ENCODE measurements at places on chromosomes 11 and 22. TPM values are rescaled to one million over a fixed set of nuclear protein-coding genes. Genes with fewer than 3 reads are reported as not detected.

PGA4 gene
- not detected for total RNA-seq

APOA1 gene
- not detected for total RNA-seq

KCNQ1OT1 gene
- total RNA-seq, result 1.7 TPM

DNA sequence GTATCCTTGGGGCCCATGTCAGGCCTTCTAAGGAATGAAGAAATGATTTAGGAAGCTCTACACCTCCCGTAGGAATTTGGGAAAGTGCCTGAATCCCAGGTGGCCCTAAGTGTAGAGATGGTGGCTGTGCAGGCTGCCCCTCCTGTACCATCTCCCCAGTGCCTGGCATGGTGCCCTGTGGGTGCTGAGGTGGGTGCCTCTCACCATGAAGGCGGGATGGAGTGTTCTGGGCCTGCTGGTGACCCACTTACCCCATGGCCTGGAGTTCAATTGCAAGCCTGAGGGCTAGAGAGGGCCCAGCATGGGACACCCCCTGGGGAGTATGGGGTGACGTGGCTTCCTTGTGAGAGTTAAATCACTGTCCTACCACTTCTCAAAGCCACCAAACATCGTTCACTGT, 19.8 kb downstream of the SAMM50 start:
- no peak for DNase-seq

- DNase-seq, result no peak
These were observed 733 bp upstream of the GRAMD1B start for GRCh38 chr11:123429336-123429735.

DNA sequence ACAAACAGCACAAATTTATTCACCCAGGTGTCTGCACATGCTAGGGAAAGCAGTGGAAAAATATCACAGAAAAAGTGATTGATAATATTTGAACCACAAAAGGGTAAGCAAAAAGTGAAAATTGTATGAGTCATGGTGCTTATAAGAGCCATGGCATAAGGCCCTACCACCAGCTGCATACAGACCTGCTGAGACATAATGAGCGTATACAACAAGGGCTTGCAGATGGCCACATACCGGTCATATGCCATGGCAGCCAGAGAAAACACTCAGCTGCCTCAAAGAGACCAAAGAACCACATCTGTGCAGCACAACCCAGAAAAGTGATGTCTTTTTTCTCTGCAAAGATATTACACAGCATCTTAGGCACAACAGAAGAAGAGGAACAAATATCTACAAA, 71.4 kb upstream of the OR9G4 start:
- no peak for DNase-seq

GRCh38 chr22:22767876-22768602, 119.6 kb upstream of the IGLL5 start:
- DNase-seq, result peak; percentile 16

DNA sequence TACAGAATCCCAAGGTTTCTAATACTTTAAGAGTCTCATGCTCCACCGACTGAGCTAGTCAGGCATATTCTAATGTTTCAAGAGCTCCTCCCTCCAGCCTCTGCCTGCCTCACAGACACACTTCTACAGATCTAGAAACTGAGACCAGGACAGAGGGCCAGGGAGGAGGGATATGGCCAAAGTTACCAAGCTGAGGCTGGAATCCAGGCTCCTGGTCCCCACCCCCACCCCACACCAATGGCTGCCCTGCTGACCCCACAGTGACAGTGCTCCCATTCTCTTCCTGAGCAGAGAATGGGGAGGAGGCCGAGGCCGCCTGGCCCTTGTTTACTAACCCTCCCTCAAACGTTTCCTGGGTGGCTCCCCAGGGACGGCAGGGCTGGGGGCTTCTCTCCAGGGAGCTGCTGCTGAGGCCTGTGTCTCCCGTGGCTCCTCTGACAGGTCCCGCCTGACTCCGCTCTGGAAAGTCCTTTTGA, 2.2 kb downstream of the PLEKHB1 start:
- no peak for DNase-seq

DNA sequence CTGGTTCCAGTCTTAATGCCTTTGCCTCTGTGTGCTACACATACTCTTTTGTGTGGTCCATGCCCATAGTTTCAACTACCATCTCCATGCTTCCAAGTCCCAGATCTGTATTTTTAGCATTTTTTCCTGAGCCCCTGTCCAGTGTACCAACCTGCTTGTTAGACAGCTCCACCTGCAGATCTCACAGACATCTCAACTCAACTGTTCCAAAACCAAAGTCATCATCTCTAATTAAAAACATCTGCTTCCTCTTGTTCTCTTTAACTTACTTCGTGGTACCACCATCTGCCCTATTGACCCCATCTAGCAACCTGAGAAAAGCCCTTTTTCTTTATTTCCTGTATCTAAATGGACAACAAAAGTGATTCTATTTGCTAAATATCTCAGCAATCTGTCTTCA, 8.6 kb upstream of the KMT2A start:
- no peak for DNase-seq

- DNase-seq, result no peak
These were observed 29.3 kb downstream of the CD5 start for GRCh38 chr11:61131586-61131985.

GRCh38 chr11:66264914-66265313, 3.5 kb upstream of the RAB1B start:
- peak; percentile 33 for DNase-seq

DNA sequence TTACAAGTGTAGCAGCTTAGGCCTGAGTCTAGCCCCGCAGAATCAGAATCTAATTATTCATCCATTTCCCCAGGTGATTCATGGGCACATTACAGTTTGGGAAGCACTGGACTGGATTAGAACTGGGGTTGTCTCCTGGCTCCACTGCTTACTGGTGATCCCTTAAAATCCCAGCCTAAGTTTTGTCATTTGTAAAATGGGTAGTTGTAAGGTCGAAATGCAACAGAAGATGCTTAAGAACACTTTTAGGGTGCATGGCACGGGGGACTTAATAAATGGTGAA, 1.3 kb downstream of the STX3 start:
- peak; percentile 45 for DNase-seq

- DNase-seq, result no peak
These were observed 46.2 kb downstream of the SHANK2 start for GRCh38 chr11:71206186-71206585.

- DNase-seq, result no peak
These were observed 322.7 kb upstream of the PITPNB start for GRCh38 chr22:28241656-28242290.

- peak; percentile 29 for DNase-seq
These were observed 1.7 kb upstream of the SCO2 start for GRCh38 chr22:50526834-50527801.

DNA sequence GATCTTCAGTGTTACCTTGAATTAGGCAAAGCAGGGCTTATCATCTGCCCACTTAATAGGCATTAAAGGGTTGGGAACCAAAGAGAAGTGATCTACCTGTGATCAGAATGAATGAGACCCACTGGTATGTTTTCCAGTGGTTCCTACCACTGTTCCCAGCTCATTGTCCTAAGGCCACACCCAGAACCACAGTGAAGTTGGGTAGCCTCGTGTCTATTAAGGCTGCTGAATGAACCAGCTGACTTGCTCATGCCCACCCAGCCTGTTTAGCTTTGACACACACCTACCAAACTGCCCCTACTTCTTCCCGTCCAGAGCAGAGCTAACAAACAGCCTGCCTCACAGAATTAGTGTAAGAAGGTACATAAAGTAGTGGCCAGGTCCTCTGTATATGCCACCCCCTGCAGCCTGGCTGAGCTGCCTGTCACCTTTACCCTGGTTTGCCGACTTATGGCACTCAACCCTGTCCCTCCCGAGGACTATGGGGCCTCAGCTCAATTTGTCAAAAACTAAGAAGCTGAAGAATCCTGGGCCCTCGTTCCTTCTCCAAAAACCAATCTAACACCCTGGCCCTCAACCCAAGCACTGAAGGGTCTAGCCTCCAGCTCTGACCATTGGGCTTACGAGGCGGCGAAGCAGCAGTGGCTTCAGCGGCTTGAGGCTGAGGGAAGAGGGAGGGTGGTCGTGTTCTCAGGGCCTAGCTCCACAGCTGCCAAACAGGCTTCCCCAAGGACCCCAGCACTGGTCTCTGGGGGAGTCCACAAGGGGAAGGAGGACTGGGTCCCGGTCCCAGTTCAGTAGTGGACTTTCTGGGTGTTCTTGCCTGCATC, 9.8 kb downstream of the UCP2 start:
- no peak for DNase-seq

DNA sequence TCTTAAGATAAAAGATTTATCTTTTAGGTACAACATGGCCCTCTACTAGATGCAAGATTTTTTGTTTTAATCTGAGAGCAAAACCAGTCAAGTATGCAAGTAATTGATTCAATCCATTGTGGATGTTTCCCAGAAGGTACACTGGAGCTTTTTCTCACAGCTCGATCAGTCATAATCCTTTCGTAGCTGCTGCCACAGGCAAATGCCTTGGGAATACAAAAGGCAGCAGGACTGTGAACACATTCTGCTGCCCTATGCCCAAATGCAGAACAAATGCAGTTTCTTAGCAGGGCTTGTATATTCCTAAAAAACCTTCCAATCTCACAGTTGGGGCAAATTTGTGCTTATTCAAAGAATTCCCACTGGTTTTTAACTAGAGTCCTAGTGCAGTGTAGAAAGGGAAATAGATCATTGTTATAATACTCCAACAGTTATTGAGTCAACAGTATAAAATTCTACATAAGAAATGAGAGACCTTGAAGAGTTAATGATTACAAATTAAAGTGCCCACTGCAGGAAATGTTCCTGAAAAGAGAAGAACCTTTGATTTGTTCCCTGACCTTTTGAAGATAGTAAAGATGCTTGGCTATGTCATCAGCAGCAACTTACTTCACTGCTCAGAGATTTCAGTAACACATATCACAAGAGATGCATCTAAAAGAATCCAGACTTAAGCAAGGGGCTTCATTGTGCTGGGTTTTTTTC, 14.1 kb downstream of the LPXN start:
- no peak for DNase-seq

DNA sequence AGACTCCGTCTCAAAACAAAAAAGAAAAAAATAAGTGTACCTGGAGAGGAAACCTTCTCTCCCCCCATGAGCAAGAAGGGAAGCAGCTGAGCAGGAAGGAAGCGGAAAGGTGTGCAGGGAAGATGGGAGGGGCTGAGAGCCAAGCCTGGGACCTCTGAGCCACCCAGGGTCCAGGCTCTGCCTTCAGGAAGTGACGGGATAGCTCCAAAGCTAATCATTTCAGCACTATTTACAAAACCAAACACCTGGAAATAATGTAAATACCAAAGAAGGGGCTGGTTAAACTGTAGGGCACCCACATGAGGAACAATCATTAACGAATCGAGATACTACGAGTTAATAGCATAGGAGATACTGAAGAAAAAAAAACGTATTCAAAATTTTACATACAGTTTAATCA, 27.9 kb downstream of the ARRB1 start:
- no peak for DNase-seq

- no peak for DNase-seq
These were observed 719 bp downstream of the TALDO1 start for GRCh38 chr11:748007-748359.

- DNase-seq, result no peak
These were observed 32.2 kb downstream of the C11orf91 start for GRCh38 chr11:33668468-33668825.

DNA sequence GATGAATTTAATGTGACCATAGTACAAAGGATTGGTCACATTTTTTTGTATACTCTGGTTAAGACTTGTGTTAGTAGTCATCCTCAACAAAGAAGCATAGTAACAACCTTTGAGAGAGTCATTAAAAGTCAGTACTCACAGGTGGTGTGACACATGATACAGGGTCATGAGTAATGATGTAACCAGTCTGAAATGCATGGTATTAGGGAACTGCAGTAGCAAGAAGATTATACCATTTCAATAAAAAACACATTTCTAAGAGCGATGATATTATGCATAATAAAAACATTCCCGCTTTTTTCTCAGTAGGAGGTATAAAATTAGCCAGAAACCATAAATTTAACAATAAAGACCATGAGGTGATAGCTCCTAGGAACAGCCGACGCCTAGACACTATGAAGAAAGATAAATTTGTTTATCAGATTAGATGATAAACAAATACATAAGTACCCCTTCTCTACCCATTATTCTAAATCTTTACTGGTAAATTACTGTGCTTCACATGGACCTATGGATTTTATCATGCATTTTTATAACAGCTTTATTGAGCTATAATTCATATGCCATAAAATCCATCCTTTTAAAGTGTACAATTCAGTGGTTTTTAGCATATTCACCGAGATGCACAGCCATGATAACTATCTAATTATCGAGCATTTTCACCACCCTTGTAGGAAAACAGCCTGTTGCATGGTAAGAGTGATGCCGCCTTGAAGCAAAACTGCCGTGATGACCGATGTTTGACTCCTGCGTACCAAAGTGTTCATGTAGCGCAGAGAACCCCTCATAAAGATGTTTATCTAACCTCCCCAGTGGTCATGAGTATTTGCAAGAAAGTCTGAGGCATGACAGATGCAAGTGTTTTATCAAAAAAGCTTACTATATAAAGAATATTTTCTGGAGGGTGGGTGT, 41.8 kb downstream of the TMPRSS5 start:
- no peak for DNase-seq

- no peak for DNase-seq
These were observed 40.5 kb upstream of the ZBTB16 start for GRCh38 chr11:114019046-114019445.
